ENCODE measurements at places on chromosomes 3 and 15.

DNA sequence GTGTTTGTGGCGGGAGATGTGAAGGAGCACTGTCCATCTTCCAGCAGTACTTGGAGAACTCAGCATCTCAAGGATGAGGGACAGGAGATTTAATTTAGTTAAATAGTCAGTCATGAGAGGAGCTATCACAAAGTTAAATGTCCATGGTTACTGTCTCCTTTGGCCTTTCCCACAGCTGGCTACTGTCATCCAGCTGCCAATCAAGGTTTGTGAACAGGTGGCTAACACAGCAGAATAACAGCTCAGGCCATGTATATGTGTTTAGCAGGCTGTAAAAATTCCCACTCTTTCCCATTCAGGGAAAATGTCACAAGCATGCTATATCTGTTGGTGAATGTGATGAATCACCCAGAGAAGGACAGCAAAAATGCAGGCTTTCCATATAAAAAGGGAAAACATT, 120.5 kb downstream of the TMEM108 start:
- no peak for DNase-seq

DNA sequence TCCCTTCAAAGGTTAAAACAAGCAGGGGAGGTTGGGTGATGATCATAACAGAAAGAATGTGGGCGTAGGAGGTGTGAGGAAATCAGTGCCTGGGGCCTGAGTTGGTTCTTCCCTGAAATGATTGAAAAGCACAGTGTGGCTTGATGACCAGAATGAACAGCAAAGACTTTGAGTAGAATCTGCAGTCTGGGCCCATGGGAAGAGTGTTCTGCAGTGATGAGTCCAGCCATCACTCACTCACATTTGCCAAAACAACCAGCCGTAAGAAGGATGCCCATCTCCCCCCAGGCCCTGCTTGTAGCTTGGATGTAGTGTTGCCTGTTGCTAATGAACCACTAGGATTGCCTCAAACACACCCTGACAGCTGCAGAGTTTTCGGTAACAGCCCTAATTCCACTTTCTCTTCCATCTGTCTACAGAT, 67.9 kb downstream of the VGLL3 start:
- DNase-seq = no peak

DNA sequence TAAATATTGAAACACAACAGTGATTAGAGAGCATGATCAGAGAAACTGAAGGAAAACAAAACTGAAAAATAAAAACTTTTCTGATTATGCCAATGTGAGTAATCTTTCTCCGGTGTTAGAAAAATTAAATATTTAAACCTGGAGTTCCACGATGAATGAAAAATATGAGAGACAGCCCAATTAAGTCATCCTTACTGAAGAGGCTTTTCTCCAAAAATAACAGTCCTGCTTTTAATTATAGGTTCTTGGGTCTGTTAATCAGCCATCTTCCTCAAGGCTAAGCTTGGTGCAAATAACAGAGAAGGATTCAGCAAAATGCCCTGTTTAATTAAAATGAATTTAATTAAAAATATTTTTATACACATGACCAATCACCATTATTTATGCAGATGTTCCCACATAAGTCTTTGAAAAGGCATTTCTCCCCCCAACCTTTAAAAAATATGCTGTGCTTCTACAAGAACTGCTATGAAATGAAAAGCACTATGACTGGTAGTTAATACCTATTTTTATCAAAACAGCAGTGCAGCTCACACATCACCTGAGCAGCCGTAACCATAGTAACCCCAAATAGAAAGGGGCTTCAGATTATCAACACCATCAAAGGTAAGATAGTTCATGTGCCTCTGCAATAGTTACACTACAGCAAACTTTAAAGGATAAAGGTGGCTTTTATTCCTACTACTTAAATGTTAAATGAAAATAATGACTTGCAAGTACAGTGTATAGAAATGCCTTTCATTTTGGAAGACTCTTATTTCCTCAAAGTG, 175.7 kb downstream of the SLC9A9 start:
- DNase-seq = no peak

DNA sequence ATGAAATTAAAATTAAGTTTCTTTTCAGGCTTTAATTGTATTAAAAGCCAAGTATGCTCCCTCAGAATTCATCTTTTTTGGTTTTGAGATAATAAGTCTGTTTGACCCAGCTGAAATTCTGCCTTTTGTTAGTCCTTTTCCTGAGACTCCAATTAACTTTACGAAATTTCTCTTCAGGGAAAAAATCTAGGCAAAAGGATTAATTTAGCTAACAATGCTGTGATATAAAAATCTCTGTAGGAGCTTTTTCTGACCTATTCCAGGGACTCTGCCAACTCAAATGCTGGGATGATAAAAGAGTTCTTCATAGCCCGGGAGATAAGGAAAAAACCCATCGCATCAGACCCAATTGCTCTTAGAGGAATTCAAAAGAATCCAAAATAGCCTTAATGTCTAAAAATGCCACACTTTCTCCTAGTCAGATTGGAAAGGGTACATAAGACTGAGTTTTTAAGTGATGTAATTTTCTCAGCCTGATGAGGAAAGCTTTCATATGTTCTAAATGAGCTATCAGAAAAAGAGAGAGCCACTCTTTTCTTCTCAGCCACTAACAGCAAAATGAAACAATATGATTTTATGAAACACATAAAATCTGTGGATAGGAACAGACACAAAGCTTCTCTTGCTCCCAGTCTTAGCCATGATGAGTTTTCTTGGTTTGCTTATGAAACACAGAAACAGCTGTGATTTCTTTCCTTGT, 405.1 kb downstream of the ROBO1 start:
- no peak for DNase-seq

DNA sequence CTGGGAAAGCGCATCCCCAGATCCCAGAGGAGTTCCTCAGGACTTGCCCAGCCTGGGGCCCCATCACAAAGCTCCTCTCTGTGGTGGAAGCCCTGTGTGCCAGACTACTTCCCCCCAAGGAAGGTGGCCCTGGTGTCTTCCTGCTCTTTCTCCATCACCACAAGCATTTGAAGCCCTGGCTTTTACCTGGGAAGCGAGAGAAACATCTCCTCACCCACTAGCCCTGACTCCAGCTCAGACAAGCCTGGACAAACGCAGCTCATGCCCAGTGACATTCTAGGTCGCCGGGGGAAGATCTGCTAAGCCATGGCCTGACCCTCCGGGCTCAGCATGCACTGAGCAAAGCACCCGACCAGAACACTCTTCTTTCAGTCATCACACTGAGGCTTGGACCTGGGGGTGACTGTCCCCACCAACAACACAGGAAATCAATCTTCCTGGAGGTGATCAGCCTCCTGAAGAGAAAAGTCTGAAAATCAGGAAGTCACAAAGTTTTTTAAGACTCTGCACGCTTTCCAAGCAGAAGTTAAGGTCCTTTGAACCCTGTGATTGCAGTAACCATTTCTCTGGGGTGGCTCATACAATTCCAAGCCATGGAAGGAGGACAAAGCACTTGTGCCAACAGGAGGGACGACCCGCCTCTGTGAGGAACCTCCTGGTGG, 40.8 kb downstream of the KLHL25 start:
- no peak for DNase-seq

- no peak for DNase-seq
These were observed 505.6 kb upstream of the THBS1 start for GRCh38 chr15:39075311-39075710.

DNA sequence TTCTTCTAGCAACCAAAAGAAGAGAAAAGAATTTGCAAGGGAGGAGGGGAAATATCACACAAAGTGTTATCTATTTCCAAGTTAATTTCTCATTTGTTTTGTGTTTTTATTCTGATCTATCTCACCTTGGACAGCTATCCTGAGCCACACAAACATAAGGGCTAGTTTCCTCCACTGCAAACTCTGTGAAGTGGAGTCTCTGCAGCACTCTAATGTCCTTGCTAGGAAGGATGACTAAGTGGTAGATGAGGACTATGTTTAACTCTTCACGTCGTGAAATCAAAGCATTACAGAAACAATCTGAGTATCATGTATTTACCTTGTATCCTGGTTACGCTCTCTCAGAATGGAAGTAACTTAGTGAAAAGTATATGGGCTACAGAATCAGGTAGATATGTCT, 33.9 kb upstream of the CHRM5 start:
- DNase-seq = no peak

- DNase-seq = no peak
These were observed 52.2 kb upstream of the ACP3 start for GRCh38 chr3:132265028-132265427.

DNA sequence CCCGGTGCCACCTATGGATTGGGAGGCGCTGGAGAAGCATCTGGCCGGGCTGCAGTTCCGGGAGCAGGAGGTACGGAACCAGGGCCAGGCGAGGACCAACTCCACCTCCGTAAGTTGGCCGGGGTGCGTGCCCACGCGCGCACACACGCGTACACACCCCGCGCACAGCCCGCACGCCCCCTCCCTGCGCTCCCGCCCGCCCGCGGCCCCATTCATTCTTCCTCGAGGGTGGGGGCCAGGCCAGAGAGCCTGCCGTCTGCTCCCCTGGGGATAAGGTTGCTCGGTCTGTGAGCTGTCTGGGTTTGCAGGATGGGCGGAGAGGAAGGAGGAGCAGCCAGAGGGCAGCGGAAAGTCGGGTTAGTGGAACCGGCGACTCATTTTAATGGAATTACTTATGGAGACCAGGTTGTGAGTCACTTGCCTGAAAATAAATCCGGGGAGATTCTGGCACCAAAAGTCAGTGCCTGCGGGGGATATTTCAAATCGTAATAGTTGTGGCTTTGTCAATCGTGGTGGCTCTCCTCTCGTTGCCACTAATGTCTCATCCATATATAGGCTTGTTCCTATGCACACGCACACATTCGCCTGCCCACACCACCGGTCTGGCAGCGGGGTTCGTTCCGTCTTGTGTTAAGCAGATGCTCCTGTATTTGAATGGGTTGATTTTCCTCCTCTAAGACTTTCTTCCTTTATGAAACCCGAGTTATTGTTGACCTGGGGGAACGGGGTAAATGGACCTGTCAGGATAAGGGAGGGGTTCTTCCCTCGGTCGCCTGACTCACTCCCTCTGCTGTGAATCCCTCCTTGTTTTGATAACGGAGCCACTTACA, 223.4 kb upstream of the IL12A start:
- DNase-seq = peak; percentile 65

- DNase-seq = no peak
These were observed 43.4 kb downstream of the GOLGA6A start for GRCh38 chr15:74038707-74039655.

DNA sequence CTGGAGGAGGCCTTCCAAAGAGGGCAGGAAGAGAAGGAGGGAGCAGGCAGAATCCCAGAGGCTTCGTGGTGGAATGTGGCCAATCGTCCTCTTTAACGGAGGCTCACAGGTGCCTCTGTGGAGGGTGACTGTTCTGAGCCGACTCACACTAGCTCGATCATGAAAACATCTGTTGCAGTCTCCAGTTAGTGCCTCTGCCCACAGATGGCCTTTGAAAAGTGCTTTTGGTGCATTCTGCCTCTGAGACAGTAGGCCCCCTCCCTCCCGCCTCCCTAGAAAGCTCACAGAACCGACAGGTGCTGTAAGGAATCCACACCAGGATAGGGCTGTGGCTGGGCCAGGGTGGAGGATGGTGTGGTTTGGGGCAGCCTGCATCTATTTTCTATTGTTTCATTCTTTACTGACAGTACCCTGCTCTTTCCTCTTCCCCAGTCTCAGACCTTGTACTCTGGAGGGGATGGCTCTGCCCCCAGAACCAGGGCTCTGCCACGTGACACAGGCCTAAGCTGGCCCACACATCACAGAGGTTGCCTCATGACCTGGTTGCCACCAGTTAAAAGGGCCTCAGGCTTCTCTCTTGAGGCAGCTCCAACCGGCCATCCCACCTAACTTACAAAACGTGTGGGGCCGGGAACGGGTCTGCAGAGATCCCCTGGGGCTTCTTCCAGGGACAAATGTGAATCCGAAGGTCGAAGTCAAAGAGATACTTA, 27.2 kb upstream of the PIGZ start:
- no peak for DNase-seq

DNA sequence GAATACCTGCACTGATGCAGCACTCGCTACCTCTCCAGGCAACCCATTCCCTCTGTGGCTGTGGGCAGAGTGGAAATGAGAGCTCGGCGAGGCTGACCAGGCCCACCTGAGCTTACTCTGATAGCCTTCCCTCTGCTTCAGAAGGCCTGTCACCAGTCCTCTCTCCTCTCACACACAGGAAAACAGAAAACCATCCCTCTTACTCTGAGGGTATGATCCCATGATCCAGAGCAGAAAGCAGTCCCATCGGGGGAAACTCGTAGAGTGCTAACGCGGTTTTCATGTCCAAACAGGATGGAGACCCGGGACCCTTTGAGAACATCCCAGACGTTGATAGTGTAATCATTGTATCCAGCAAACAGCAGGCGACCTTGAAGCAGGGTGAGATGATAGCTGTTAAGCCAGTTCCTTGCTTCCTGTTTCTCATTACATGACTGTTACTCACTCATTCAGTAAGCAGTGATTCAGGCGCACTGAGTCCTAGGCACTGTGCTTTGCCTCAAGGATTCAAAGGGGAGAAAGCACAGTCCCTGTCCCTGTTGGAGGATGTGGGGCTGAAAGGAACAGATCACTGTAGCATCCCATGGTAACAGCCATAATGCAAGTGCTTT, 11.8 kb upstream of the BCL2L10 start:
- DNase-seq = no peak

GRCh38 chr3:87367736-87368135, 91.4 kb upstream of the POU1F1 start:
- no peak for DNase-seq

- DNase-seq = no peak
These were observed 820.4 kb downstream of the OTOL1 start for GRCh38 chr3:162317046-162317445.

DNA sequence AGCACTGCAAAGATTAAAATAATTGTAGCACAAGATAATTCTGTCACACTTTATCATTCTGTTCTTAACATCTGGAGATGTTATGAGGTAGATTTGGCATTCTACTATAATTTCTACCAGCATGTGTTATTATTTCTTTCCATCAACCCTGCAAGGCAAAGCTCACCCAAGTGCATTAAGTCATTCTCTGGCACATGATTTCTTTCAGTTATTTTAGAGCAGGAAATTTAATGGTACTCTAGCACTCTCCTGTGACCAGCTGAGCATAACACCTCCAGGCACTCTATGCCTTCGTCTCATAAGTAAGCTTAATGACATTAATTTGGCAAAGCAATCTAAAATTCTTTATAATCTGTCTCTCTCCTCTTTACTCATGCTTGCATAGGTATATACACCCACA, 300.2 kb upstream of the GPR149 start:
- no peak for DNase-seq

- no peak for DNase-seq
These were observed 87.5 kb downstream of the RORA start for GRCh38 chr15:61141497-61142125.

- no peak for DNase-seq
These were observed 28.8 kb upstream of the GLCE start for GRCh38 chr15:69131362-69132220.

DNA sequence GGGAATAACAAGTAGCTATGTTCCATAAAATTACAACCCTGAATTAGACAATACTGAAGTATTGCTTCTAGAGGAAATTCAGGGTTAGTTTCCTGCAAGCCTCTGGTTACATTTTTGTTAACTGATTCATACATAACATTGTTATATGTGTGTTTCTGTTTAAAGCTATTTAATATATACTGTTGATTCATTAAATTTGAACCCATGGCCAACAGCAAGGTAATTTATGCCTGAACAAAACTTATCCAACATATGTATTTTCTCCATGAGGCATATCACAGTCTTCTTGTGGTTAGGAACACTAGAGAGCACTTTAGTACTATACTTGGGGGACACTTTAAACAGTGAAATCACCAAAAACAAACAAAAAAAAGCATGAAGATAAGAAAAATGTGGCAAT, 47.7 kb upstream of the PTX3 start:
- DNase-seq = no peak
